NCI-H187 treated with DMSO at 0.1 percent for 48 hours (cell line): ENCODE measurements at places on chromosomes 4 and X.
A peak's percentile ranks its signal among the peaks of the same experiment; 100 is the strongest.

GRCh38 chr4:118180776-118181175 is 146.5 kb downstream of the NDST3 start:
- DNase-seq: no peak

GRCh38 chrX:101685923-101686322 is 26.3 kb upstream of the ARMCX2 start:
- no peak for DNase-seq

DNA sequence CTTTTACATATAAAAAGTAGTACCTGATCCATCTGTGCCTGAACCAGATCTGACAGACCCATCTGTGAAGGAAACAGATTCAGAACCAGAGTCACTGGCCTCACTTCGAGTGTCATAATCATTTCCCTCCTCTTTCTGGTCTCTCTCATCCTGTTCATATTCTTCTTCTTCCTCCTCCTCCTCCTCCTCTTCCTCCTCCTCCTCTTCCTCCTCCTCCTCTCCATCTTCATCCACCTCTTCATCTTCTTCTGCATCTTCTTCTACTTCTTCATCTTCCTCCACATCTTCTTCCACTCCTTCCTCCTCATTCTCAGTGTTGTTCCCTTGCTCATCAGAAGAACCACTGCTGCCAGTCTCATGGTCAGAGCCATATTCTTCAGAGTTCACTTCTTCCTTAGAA is 12.9 kb downstream of the YTHDC1 start:
- DNase-seq: no peak

DNA sequence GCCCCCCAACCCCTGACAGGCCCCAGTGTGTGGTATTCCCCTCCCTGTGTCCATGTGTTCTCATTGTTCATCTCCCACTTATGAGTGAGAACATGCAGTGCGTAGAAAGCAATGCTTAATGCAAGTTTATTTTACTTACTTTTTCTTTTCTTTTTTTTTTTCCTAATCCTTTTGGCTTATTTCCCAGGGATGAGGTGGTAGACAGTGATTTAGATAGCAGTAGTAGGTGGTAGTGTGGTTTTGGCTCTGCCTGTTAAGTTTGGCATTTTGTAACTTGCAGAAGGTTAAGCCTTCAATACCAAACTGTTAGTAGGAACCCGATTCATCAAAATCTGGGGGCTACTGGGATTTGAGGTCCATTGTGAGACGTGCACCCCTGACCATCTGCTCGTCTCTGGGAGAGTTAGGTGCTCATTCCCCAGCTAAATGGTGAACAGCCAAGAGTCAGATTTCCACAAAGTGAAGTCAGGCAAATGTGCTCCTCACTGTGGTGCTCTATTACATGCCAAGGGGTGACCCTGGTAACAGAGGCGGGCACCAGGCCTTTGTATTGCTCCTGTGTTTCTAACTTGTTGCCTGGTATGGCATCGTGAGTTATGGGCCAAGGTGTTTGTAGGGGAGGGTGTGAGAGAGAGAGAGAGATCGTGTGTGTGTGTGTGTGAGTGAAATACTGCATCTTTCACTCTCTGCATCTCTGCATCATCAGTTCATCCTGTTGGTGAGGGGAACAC is 70.3 kb downstream of the PHOX2B start:
- no peak for DNase-seq

- no peak for DNase-seq
Measured at GRCh38 chr4:108849611-108850168, 86.8 kb upstream of the ETNPPL start.

DNA sequence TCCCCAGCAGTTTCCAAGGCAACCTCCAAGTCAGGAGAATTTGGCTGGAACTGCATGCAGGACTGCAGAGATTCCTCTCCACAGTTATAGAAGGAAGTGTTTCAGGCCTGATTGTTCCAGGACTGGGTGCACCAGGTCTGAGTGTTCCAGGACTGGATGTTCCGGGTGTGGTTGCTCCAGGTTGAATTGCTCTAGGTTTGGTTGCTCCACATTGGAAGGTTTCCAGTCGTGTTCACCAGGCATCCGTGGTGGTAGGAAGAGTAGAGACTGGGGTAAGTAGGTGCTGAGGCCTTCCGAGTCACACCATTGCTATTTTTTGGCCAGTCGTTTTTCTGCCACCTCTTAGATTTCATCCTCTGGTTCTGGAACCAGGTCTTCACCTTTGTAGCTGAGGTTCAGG is 105.4 kb downstream of the MSN start:
- no peak for DNase-seq

- DNase-seq: no peak
Measured at GRCh38 chrX:72041176-72041575, 90.5 kb downstream of the RTL5 start.

DNA sequence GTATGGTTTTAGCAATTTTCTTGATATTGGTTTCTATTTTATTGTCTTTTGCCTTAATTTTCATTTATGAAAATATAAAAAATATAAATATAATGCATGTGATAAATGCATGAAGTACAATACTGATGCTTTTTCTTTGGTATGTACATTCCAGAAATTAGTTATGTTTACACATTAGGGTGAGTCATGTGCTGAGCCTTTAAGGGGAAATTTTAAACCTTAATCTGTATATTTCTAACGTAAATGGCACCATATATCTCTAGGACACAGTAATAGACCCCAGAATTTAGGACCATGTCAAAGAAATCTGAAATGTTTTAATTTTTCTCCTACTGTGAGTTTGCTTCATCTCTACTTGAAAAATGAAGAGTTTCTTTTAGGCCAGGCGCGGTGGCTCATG is 117.8 kb upstream of the SPRY1 start:
- DNase-seq: no peak

GRCh38 chr4:53508446-53508845 is 82.8 kb downstream of the LNX1 start:
- DNase-seq: no peak

DNA sequence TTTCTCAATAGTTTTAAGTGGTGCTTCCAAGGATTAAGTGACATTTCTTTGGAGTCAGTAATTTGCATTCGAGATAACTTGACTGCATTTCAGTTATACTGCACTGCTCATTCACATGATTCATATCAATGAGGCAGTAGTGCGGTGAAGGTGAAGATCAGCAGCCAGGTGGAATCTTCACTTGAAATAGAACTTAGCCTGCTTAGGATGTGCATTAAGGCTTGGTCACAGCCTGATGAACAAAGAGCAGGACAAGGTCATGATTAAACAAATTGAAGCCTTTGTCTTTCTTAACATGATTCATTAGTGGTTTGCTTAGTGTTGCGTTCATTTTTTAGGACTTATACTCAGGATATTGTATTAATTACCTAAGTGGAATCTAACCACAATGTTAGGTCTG is 212.1 kb upstream of the GALNTL6 start:
- no peak for DNase-seq

GRCh38 chrX:108833993-108834392 is 97.6 kb upstream of the IRS4 start:
- DNase-seq: peak; percentile 97

DNA sequence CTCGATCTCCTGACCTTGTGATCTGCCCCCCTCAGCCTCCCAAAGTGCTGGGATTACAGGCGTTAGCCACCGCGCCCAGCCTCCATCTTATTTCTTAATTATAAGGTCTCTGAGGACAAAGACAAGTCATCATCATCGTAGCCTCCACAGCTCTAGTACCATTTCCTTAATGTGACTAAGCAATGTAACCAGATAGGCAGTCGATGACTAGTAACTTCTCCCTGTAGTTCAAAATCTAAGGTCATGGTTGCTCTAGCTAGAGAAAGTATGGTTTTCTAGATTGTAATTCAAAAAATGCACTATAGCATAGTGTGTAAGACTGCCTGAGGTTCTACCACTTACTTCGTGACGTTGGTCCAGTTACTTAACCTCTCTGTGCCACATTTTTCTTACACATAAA is 6.9 kb downstream of the SLC39A8 start:
- no peak for DNase-seq

- DNase-seq: no peak
Measured at GRCh38 chr4:7319024-7319423, 115.7 kb downstream of the PSAPL1 start.

DNA sequence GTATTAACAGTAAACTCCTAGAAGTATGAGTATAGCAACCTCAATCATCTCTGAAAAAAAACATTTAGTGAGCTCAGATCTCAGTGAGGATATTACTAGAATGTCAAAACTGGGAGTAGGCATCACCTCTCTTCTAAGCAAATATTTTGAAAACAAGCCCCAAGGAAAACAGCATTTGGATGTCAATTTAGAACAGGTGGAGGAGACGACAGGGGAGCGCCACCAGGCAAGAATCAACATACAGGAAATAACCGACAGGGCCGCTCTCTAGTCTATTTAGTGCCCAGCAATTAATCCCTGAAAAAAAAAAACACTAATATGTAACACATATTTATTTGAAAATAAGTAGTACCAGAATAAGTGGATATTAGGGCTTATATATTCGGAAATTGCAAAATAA is 940.3 kb upstream of the ADGRL3 start:
- no peak for DNase-seq

- DNase-seq: no peak
Measured at GRCh38 chrX:13364230-13364857, 44.5 kb upstream of the ATXN3L start.

- DNase-seq: no peak
Measured at GRCh38 chr4:42533042-42533441, 123.9 kb downstream of the ATP8A1 start.

DNA sequence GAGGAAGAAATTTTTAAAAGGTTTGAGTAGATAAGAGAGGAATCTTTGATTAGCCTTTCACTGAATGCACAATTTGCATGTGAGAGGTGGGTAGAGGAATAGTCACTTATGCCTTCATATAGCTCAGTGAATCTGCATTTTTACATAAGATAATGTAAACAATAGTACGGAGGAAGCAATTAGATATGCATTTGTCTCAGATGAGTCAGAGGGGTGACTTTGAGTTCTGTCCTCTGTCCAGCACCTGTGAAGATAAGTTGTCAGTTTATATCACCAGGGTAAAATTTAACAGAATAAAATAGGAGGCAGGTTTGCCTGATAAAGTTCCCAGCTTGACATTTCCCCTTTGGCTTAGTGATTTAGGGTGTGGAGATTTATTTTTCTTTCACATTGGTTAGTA is 841.9 kb downstream of the PCDH18 start:
- no peak for DNase-seq

- DNase-seq: no peak
Measured at GRCh38 chr4:162268911-162269310, 105.1 kb upstream of the FSTL5 start.

DNA sequence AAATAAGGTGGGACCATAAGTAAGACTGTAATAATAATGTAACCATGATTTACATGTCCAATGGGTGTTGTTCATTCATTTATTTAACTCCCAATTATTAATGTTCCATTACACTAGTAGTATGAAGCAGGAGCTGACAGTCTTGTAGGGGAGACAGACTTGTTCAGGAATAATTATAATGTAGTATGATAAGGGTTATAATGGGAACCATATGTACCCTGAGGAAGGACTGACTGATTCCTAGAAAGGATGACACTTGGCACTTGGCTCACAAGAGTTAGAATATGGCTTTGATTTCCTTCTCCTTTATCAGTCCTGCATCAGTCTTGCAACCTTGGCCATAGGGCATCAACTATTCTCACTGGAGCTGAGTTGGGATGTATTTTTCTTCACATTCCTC is 24.2 kb downstream of the PCDH7 start:
- no peak for DNase-seq

GRCh38 chrX:638482-639131 is 8.0 kb downstream of the SHOX start:
- DNase-seq: no peak

DNA sequence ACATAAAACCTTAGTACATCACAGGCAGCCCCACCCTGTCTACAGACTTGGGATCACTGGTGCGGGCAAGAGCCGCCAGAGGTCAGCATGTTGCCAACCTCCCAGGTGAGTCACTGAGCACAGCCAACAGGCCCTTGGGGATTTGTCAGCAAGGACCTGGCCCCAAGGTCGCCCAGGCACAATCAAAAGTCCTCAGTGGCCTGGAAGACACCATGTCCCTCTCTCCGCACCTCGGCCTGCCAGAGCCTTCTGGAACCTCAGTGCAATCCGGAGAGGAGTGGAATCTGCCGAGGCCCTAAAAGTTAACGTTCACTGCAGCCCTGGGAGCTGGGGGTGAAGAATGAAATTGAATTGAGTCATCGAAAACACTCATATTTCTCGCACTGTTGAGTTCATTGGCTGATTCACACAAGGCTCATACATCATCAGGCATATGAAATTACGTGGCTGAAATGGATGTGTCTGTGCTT is 74.3 kb downstream of the WFS1 start:
- DNase-seq: no peak

DNA sequence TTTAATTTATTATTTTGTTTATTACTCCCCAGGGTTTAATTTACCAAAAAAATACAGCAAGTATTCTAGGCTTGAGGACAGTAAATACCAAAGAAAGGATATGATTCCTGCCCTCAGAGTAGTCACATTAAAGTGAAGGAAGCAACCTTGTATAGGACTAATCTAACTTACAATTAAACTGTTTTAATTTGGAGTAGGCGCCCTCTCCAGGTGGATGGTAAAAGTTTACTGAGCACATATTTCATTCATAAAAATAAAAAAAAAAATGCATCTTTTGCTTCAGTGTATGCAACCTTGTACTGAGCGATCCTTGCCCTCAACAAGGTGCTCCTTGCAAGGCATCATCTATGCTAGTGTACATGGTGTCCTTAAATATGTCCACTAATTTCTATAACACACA is 72.0 kb upstream of the MAGEB16 start:
- DNase-seq: no peak

GRCh38 chr4:71417150-71417549 is 78.3 kb downstream of the SLC4A4 start:
- no peak for DNase-seq

DNA sequence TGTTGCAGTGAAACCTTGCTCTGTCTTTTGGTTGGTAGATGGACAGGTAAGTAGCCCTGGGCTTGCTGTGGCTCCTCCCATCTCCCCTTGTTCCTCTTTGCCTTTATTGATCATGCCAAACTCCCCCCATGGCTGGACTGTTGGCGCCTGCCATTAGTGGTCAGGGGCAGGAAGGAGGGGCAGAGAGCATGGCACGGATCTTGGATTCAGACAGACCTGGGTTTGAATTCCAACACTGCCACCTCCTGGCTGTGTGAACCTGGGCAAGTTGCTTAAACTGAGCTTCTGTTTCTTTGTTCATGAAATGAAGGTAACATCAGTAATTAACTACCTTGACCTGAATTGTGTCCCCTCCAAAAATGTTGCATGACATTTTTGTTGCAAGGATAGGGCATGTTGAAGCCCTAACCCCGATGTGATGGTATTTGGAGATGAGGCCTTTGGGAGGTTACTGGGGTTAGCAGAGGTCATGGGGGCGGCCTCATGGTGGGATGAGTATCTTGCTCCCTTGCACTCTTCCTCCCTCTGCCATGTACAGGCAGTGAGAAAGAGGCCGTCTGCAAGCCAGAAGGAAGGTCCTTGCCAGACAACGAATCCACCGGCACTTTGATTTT is 6.0 kb downstream of the SLC2A9 start:
- no peak for DNase-seq

DNA sequence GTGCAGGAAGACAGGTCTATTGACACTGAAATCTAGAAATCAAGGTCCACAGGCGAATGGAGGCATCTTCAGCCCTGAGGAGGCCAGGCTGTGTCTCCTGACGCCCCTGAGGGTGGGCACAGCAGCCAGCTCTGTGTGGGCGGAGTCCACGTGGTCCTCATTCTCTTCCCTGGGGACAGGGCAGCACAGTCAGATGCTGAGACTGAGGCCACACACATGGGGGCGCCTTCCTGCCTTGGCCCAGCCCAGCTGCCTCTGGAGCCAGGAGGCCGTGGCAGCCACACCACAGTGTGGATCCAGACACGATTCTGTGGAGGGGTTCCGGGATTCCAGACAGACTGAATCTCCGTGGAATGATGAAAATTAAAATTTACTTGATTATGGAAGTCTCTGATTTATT is 20.8 kb downstream of the FGFR3 start:
- no peak for DNase-seq

GRCh38 chr4:139642364-139642763 is 23.3 kb upstream of the MGST2 start:
- no peak for DNase-seq
